ENCODE measurements at places on chromosomes 16 and 17.

DNA sequence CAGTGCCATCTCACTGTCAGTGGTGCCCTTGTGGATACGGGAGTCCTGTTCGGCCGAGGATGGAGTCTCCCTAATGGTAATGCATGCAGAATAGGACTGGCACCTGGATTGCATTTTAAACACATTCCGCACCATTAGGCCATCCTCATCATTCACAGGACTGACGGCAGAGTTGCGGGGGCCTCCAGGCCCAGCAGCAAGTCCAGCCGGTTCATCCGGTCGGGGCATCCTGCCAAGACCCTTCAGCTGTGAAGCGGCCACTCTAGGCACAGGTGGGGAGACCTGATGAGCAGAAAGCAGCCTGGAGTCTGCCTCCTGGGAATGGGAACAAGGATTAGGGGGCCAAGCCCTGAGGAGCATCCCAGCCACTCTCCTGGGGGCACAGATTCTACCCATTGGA is 90.3 kb upstream of the XYLT1 start:
- no peak for DNase-seq

DNA sequence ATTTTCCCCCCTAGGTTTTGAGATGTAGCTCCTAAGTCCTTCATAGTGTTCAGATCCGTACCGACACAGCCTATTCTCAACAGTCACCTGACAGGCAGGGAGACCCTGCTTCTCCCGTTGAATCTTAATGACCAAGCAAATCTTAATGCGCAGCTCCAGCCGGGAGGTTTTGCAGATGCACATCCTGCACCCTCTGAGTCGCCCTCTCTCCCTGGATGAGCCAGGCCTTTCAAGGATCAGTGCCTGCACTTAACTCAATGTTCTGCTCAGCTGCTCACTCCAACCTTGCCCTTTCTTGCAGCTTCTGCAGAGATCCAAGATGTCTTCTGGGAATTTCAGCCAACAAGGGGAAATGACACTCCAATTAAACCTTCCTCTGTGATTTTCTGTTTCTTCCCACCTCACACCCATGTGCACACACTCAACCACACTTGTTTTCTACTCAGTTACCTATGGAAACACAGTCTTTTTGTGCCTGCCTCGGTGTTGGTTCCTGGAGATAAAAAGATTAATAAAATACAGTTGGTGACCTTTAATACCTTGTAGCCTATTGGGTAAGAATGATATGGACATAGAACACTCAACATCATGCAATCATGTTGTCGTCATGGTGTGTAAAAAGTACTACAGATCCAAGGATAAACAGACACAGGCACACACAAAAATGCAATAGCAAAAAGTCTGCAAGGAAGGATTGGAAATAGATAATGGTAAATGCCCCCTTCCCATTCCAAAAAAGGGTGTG is 76.9 kb upstream of the DYNLRB2 start:
- DNase-seq = no peak

DNA sequence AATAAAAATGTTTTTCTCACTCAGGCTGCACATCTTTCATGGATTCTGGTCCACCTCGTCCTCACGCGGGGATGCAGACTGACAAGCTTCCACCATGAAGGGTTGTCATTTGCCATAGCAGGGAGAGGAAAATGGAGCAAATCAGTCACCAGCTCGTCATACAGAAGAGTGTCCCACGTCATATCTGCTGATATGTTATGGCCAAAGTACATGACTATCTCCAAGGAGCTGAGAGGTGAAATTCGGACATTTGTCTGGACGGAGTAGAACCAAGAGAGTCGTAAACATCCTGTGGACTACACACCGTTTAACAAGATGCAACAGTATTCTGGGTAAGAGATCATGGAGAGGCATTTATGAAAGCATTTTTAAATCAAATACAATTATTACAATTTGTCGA is 75.3 kb upstream of the MYOCD start:
- DNase-seq = no peak

DNA sequence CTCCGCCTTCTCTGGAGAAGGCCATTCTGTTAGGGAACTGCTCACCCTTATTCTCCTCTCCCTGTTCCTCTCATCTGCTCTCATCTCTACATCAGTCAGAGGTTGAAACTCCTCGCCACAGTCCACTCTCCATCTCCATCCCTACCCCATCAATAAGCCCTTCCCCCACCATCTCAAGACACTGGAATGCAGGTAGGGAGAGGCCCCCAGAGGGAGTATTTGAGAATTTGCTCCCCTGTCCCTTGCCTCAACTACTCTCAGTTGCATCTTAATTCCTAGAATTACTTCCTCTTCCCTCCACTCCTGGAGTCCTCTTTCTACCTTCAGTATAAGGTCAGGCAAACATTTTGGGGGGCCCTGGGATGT is 2.0 kb upstream of the AATF start:
- DNase-seq = no peak

GRCh38 chr16:12515746-12516145 is 287.9 kb downstream of the CPPED1 start:
- no peak for DNase-seq

- DNase-seq = no peak
Measured at GRCh38 chr17:11293480-11293879, 52.5 kb downstream of the SHISA6 start.

DNA sequence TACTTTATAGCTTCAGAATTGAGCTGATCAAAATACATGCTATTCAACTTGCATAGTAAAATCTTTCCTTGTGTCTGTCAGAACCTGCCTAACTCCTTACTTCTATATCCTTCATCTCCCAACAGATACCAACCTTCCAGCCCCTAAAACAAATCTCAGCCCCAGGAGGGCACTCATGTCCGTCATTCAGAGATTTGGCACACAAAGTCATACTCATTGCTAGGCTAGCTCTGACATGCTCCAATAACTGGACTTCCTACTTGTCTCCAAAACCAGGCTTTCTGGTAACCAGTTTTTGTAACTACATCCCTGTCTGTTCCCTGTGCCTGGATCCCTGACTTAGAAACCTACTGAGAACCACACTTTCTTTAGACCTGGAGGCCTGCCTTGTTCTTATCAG is 37.5 kb upstream of the DHX40 start:
- DNase-seq = no peak

- no peak for DNase-seq
Measured at GRCh38 chr17:21200590-21201297, 13.2 kb downstream of the TMEM11 start.

DNA sequence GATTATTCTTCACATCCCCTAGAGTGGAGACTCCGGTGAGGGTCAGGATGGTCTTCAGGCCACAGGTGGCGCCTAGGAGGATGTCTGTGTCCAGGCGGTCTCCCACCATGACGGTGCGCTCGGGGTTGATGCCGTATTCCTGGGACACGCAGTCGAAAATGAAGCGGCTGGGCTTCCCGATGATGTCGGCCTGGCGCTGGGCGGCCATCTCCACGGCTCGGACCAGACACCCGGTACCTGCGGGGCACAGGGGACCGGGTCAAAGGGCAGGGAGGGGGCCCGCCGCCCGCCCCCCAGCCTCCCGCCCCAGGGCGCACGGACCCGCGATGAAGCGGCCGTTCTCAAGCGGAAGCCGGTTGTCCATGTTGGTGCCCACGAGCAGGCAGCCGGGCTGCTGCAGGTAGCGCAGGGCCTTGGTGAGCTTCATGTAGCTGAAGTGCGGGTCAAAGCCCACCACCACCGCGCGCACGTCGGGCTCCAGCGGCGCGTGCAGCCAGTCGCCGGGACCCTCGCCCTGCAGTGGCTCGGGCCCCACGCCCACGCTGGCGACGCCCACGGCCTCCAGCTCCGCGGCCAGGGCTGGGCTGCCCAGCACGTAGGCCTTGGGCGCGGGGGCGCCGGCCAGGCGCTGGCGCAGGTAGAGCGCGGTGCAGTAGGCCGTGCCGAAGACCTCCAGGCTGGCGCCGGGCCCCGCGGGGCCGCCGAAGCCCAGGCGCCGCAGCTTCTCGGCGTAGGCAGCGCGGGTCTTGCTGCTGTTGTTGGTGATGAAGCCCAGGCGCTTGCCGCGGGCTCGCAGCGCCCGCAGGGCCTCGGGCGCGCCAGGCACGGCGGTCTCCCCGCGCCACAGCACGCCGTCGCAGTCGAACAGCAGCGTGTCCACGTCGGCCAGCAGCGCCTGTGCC is 572 bp downstream of the PGP start:
- DNase-seq = no peak

DNA sequence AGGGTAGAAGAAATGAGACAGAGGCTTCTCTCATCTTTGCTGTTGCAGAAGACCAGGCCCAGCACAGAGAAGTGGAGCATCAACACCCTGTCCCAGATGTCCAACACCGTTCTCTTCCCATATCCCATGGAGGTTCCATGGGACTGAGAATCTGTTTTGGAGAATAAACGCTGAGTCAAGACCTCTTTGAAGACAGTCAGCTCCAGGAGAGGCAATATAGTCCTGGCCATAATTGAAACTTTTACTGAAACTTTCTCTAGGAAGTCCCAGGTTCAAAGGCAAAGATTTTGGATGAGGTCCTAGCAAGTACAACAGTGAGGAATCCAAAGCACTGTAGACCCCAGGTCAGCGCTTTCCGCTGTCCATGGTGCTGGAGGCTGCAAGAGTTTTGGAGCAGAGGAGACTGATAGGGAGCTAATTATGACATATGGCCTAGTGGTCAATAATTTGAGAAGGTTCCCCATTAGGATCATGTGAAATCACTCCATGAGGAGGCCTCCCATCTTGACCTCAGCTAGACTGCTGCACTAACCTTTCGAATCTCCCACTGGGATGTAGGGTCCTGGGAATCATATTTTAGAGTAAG is 36.0 kb downstream of the OSBPL7 start:
- DNase-seq = no peak

DNA sequence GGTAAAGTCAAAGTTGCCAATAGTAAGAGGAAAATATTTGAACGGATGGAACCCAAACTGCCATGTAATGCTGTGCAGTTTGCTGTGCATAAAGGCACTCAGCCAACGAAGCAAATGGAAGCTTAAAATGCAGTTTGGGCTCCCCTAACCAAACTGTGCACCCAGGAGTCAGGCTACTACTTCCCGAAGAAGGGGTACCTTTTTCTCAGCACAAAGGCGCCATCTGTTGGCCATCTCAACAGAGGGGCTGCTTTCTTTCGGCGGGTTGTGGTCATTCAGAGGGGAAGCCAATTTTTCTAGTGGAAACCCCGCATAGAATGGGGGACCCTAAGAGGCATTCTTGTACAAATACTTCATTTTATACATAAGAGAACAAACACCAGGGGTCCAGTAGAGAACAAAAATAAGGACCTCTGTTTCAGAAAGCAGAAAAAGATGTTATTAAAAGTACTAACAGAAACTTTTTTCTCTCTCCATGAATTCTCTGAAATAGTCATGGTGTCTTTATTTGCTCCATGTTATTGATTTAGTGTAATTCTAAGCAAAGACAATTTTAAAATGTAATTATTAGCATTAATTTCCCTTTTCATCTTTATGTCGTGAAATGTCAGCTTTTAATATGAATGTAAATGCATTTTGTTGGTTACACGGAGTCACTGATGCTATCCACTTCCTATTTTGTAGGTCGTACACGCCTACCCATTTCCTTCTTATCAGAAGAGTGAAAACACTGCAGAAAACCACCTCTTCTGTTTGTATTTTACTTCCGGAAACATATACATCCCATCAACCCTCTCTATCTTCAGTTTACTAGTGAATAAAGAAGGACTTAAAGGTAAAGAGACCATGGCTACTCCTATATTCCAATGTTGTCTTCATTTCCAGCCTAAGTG is 453.3 kb downstream of the KCNJ2 start:
- DNase-seq = no peak

DNA sequence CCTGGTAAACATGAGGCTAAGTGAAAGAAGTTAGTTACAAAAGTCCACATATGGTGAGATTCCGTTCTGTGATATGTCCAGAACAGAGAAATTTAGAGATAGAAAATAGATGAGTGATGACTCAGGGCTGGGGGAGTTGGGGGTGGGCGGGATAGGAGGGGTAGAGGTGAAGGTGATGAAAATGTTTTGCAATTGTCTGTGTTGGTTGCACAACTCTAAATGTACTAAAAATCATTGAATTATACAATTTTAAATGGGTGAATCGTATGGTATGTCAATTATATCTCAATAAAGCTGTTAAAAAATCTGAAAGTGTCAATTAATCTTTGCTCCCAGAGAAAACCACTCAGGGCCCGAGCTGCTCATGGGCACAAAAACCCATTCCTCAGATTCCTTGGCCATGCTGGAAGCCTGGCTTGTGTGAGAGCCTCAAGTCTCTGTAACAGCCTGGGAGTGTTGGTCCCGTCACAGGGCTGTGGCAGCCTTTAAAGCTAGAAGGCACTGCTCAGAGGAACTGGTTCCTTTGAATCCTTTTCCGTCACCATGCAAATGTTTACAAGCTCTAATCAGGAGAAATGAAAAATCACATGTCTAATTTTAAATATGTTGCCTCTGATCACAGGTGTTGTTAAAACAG is 225.3 kb downstream of the WWOX start:
- DNase-seq = no peak

DNA sequence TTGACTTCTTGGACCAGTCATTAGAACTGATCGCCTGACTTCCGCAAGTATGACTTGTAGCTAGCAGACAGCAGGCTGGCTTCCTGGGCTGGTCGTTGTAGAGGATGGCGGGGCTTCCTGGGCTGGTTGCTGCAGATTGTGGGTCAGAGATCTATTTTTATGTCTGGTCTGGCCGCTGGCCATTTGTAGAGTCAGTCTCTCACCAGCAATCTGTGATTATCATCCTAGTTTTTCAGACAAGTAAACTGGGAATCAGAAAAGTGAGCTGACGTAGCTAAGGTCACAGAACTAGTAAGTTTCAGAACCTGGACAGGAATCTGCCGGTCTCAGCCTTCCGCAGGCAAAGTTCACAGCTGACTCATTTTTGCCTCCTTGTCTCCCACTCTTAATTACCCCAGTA is 19.1 kb downstream of the GPR142 start:
- no peak for DNase-seq

- DNase-seq = no peak
Measured at GRCh38 chr17:20260268-20260667, 207.1 kb downstream of the LGALS9B start.

DNA sequence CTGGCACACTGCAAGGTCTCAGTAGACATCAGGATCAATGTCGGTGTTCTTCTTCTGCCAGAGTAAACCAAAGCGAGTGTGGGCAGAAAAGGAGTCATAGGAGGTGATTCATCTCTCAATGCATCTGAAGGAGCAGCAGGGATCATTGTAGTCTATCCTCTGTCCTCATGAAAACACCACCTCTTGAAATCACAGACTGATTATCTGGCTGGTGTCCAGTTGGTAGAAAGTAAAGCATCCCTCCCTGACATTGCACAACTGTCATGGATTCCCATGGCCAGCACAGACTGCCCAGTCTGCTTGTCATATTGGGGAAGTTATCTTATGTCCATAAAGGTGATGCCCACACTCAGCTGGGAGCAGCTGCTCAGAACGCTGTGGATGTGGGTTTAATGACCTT is 74.1 kb downstream of the ABCC12 start:
- no peak for DNase-seq

- no peak for DNase-seq
Measured at GRCh38 chr17:49162866-49163265, 30.3 kb downstream of the B4GALNT2 start.

GRCh38 chr16:30113031-30113710 is at the start of gene GDPD3:
TSS of gene GDPD3 (minus strand) at chr16:30113537. CDS start at chr16:30113478, 59 bp downstream.
- no peak for DNase-seq

- no peak for DNase-seq
Measured at GRCh38 chr16:81469710-81470535, 25.3 kb downstream of the CMIP start.

Data from stimulated activated CD8-positive, alpha-beta memory T cell treated with anti-CD3 and anti-CD28 coated beads, Interleukin-4, amount 100 ng/mL, for 1 hour (primary cell).